Adipose tissue (tissue), 3 donors: ENCODE measurements at places on chromosomes 2 and 18. TPM values are rescaled to one million over a fixed set of nuclear protein-coding genes. Genes with fewer than 3 reads are reported as not detected.

Gene DYSF
- 20.7 TPM for polyA plus RNA-seq

Gene DQX1
- polyA plus RNA-seq, result 0.31 TPM

Gene CUL3
- polyA plus RNA-seq, result 40.2 TPM

Gene IL36G
- not detected for polyA plus RNA-seq

Gene RAB31
- 3.6 TPM for polyA plus RNA-seq

Gene CNTNAP5
- 0.10 TPM for polyA plus RNA-seq

Gene SPAG16
- polyA plus RNA-seq, result 8.1 TPM

Gene ABHD1
- polyA plus RNA-seq, result 1.4 TPM

Gene SKA1
- polyA plus RNA-seq, result 0.15 TPM

Gene NEDD4L
- polyA plus RNA-seq, result 12.7 TPM

Gene DYNAP
- polyA plus RNA-seq, result not detected

Gene DNAJC5G
- polyA plus RNA-seq, result not detected

Gene FOSL2
- 113 TPM for polyA plus RNA-seq

Gene CYP1B1
- 1.9 TPM for polyA plus RNA-seq

Gene CASP8
- polyA plus RNA-seq, result 10.8 TPM

Gene SCN7A
- polyA plus RNA-seq, result 1.9 TPM

Gene KCNS3
- polyA plus RNA-seq, result 7.3 TPM

Gene UGT1A3
- polyA plus RNA-seq, result not detected

Gene ALK
- 1.0 TPM for polyA plus RNA-seq

Gene SKOR2
- polyA plus RNA-seq, result not detected

Gene EIF2AK2
- polyA plus RNA-seq, result 3.6 TPM

Gene PLCD4
- 0.21 TPM for polyA plus RNA-seq

Gene PFN4
- 0.31 TPM for polyA plus RNA-seq
